Suppressor macrophage (primary cell): ENCODE measurements at places on chromosomes 4 and X.

DNA sequence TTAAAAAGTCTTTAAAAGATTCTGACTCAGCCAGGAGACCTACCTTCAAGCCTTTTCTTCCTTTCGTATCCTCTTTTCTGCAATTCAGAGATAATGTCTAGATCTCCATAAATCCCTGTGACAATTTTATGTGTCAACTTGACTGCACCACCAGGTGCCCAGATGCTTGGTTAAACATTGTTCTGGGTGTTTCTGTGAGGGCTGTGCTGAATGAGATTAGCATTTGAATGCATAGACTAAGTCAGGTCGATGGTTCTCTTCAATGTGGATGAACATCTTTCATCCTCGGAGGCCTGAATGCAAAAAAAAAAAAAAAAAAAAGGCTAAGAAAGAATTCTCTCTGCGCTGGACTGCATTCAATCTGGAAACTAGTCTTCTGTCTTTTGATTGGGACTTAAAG lies 1082.7 kb downstream of the NLGN4X start:
- no peak for DNase-seq

DNA sequence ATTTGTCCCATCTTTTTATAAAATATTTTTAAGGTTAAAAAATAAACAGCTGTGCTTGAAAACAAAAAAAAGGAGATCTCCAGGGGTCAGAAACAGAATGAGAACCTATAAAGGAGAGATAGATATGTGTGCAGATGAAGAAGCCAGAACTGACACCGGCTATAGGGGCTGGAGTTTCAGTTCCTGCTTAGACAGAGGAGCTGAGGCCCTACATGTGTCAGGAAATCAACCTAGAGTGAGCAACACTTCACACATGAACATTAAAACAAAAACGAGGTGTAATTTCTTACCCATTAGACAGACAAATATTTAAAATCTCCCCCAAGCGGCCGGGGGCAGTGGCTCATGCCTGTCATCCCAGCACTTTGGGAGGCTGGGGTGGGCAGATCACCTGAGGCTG lies 17.8 kb upstream of the HUWE1 start:
- DNase-seq, result no peak

GRCh38 chr4:141524116-141524515 lies 112.3 kb upstream of the IL15 start:
- DNase-seq, result no peak

DNA sequence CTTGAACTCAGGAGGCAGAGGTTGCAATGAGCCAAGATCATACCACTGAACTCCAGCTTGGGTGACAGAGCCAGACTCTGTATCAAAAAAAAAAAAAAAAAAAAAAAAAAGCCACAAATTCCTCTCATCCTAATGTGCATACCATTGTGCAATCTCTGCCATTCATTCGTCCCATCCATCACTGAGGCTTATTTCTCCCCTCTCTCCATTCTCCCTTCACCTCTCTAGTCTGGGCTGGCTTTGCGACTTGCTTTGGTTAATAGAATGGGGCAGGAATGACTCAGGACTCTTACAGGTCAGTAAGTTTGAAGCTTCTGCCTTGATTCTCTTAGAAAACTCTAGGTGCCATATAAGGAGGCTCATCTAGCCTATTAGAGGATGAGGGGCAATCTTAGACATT lies 60.3 kb upstream of the DDX3X start:
- no peak for DNase-seq

GRCh38 chrX:75071334-75071733 lies 84.7 kb downstream of the ABCB7 start:
- no peak for DNase-seq

DNA sequence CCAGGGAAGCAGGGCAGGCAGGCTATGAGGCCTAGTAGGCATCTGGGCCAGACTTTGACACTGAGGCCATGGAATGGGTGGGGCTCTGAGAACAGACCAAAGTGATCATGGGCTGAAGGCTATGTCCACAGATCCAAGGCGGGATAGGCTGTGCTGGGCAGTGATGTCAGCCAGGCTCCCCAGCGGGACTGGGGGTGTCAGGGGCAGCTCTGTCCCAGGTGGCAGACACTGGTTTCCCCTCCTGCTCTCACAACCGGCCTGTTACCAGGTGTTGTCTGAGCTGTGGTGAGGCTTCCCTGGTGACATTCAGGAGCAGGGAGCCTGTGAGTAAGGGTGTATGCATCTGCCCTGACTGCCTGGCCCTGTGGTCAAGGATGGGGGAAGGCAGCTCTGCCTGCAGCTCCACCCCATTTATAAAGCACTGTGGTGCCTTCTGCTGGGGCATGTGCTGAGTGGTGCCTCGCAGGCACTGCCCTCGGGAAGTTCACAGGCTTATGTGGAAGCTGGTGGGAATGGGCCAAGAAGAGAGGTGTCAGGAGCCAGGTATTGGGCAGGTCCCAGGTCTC lies 2.9 kb downstream of the IL9R start:
- DNase-seq, result no peak

- DNase-seq, result no peak
These were observed 576.5 kb downstream of the MID1IP1 start for GRCh38 chrX:39377773-39378172.

GRCh38 chrX:11944501-11944900 lies 186.5 kb downstream of the MSL3 start:
- no peak for DNase-seq

DNA sequence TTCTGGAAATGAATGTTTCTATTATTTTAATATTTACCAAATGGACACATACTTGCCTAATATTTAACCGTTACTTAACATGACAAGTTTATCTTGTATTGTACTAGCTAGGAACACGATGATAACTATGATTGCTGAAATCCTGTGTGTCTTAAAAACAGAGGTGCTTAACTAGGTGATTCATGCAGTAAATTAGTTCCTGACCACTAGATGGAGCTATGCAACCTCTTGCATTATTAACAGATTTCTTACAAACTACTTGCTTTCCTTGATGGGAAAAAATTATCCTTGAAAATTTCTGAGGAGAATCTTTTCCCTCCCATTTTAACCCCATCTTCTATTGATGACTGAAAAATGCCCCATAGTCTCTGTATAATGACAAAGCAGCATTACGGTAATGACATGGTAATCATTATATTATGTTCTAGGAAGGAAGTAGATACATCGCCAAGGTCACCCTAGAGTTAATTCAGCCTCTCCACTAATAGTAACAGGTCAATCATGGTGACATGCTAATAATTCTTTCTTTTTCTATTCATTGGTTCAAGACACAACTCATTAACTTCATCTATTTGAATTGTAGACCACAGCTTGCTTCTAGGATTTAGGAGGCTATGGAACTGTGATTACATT lies 844.2 kb downstream of the RAPGEF2 start:
- DNase-seq, result peak; percentile 27

DNA sequence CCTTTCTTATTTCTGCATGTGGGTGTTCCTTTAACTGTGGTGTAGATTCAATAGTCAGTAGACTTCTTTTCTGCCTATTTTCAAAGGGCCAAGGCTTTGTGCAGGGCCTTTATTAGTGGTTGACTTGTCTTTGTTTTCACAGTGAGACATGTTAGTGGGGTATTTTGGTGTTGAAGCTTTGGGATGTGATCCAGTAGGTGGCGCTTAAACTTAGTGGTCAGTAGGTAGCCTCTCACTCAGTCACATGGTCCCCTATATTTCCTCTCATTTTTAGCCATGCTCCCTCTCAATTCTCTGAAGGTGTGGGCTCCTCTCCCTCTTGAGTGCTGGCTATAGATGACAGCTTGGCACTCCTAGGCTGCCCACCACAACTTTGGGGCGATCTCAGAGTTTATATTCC lies 23.4 kb upstream of the SLC10A7 start:
- DNase-seq, result peak; percentile 23

GRCh38 chr4:13988353-13989305 lies 361.1 kb upstream of the BOD1L1 start:
- peak; percentile 31 for DNase-seq

DNA sequence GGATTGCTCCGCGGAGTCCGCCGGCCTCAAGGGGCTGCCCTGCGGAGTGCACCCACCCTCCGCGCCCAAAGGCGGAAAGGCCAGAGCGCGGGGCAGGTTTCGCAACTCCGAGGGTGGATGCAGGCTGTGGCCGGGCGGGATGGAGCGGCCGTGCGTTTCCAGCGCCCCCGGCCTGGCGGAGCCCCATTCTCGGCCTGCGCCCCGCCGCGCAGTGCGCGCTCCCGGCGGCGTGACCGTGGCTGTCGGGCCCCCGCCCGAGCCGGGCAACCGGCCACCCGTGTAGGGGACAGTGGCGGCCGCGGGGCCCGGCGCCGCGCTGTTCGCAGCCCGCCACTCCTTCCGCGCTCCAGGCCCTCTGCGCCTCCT lies 331 bp downstream of the SETD7 start:
- DNase-seq, result peak; percentile 48

- peak; percentile 47 for DNase-seq
These were observed 2.9 kb downstream of the ANOS1 start for GRCh38 chrX:8728932-8729535.

GRCh38 chr4:153997516-153997915 lies 208.6 kb upstream of the SFRP2 start:
- no peak for DNase-seq

GRCh38 chr4:86972997-86973396 lies 38.2 kb downstream of the AFF1 start:
- peak; percentile 26 for DNase-seq

- DNase-seq, result no peak
These were observed 42.3 kb downstream of the RASL11B start for GRCh38 chr4:52904421-52904820.

GRCh38 chr4:244471-244870 lies 60.8 kb downstream of the ZNF732 start:
- DNase-seq, result peak; percentile 68

DNA sequence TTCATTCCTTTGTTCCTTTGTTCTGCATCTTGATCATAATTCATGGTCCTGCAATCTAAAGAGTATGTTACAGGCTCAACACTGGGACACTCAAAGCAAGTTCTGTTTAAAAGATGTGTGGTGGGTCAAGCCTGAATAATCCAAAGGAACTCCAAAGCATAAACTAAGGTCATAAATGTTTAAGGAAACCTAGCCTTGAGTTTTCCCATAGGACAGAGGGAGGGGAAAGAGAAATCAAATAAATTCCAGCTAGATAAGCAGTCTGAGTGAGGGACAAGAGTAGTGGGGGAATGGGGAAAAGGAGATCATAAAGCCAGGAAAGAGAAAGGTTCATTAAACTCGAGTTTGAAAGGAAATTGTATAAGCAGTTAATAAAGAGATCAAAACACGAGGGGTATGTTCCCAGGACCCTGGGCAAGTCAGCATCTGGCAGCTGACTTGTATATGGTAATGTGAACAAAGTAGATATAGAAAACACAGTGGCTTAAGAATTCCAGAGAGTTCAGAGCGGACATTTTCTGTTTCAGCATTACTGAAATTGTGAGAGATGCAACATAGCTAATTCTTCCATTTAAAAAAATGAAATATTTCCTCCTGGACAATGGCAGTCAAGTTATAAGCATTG lies 125.8 kb upstream of the EDNRA start:
- DNase-seq, result no peak

GRCh38 chr4:143679434-143679833 lies 21.0 kb downstream of the FREM3 start:
- DNase-seq, result no peak

DNA sequence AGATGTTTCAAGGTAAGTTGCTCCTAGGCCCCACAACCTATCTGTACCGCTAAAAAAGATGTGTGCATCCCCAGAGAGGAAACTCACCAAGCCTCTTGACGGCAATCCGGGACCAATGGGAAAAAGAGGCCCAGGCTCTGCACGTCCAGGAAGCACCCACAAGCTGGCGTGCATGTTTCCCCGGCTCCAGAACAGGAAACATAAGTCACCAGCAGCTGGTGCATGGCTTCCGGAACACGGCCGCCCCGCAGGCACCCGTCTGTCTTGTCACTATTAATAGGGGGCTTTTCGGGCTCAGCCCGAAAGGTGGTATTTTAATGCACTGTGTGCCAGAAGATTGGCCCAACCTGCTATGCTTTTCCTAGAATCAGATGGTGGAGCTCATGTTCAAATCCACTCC lies 22.2 kb downstream of the CRMP1 start:
- DNase-seq, result no peak

- DNase-seq, result peak; percentile 79
These were observed 60.9 kb upstream of the HS3ST1 start for GRCh38 chr4:11489453-11490083.

GRCh38 chr4:117421706-117422105 lies 336.3 kb upstream of the TRAM1L1 start:
- DNase-seq, result no peak

- no peak for DNase-seq
These were observed 264.5 kb downstream of the RCHY1 start for GRCh38 chr4:75249739-75250138.

DNA sequence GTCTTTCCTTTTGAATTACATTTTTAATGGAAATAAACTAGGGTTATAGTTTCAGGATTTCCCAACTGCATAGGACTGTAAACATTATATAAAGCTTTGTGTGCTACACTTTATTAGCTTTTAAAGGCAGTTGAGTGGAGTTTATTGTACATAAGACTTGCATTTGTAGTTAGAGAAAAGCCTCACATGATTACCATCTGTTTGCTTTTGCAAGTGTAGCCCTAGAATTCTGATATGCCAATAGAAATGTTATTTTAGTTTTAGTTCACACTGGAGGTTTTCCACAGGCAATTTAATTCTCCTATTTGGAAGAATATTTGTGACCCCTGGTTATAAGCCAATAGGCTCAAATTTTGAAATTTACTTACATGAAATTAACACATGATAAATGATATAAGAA lies 41.3 kb upstream of the ANK2 start:
- no peak for DNase-seq

DNA sequence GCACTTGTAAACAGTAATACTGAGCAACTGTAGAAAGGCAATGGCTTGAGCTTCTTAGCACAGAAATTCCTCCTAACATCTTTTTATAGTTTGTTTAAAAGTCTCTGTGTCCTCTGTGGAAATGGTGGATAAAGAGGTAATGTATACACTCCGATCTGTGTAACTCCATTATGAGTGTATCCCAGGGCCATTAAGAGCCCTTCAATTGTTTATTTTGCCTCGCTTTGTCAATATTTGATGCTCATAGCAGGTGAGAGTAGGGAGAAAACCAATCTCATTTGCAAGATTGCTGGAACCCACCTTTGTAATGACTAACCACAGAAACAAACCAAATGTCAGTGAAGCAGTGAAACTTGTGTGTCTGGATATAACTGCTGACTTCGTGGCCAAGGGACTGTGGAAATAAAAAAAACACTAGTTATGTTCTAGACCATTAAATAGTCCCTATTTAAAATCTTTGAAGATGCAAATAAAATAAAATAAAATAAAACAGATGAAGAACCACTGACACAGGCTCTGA lies 598.2 kb upstream of the BOD1L1 start:
- no peak for DNase-seq

DNA sequence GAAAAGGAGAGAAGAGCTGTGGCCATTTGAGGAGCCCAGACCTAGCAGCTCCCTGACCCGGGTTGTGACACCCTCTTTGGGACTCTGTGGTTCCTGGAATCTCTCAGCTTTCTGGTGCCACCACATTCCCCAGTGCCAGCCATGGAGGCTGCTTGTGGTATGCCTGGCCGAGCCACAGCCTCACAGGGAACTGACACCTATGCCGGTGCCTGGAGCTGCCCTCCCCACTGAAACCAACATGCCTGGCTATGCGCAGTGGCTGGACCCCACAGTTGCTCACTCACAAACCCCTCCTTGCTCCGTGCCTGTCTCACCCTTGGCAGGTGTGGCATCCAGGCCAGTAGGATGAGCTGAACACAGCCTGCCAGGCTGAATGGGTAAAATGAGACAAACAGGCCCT lies 749.4 kb downstream of the ARAP2 start:
- DNase-seq, result no peak
